ENCODE measurements at places on chromosomes 6 and 20.

DNA sequence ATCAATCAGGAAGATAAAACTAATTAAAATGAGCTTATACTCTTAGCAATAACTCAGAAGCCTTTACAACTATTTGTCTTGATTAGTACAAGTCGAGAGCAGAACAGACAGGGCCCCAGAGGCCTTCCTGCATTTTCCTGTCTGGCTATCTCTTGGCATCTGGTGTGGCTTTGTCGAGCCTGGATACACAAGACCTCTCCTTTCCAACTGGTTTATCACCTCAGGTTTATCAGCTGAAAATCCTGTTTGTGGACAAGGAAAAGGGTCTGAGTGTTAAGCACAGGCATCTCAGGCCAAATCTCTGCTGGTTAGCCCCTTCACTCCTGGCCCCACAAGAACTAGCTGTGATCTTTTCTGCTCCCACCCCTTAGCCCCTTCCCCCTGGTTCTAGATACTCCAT lies 32.6 kb downstream of the BAK1 start:
- DNase-seq = no peak

DNA sequence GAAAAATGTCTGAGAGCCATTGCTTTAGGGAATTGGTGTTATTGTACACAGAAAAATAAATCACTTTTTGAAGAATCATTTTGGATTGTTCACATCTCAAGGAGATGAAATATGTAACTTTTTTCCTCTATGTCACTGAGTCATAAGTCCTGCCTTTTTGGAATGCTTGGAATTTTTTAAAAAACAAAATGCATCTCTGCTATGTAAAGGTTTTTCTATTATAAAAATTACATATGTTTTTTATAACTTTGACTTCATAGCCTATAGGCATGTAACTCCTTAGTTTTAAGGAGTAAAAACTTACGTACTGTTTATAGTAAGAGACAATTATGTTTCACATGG lies 8.7 kb downstream of the RNF144B start:
- no peak for DNase-seq

- no peak for DNase-seq
These were observed 34.7 kb downstream of the MAN1A1 start for GRCh38 chr6:119314885-119315272.

GRCh38 chr20:17836303-17836861 lies 132.2 kb downstream of the SNX5 start:
- DNase-seq = no peak

GRCh38 chr6:134291156-134291555 lies 26.8 kb downstream of the SGK1 start:
- no peak for DNase-seq

DNA sequence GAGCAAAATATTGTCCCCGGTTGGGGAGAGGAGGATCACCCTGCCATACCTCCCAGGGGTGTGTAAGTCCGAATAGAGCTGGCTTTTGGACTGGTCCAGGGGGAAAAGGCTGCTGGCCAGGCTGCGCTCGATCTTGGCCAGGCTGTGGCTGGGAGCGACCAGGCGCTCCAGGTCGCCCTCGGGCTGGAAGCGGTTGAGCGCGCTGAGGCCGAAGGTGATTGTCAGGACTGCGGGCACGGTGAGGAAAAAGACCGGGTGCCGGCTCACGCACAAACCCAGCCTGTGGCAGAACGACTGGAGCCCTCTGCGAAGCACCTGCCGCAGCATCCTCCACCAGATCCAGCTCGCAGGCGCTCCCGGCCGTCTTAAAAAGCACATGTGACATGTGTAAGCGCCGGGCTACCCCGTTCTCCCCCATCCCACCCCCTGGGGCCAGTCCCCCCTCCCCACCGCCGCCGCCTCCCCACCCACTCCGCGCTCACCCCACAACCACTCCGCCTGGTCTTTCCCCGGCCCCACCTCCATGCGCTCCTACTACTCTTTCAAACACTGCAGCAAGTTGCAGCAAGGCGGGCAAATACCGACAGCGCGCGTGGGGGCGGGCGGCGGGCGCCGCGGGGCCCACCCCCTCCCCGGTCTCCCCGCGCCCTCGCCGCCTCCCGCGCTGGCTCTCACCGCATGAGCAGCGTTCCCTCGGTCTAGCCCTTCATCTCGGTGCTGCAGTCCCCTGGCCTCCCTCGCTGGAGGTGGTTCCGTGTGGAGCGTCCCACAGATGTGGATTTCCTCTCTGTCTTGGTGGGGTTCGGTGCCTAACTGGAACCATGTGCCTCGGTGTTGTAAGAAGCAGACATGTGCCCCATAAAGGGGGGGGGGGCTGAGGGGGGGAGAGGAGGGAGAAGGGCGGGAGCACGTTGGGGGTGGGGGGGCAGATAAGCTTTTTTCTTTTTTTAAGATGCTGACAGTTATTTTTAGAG lies 42.4 kb downstream of the PTCHD4 start:
- DNase-seq = no peak

DNA sequence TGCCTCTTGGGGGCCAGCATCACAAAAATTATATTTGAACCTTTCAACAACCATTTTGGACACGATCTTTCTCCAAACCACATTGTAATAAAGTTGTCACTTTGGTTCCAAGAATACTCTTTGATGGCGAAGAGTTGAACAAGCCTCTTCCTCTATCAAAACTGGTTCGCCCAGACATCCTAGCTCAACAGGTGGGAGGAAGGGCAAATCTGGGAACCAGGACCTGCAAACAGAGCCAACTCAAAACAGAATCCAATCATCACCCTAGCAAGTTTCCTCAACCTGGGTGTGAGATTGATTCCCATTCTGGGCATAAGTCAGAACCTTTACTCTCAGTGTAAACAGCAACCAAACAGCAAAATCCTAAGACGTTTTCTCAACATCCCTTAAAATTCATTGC lies 141.2 kb upstream of the RREB1 start:
- DNase-seq = no peak

GRCh38 chr6:116450769-116451740 lies 10.1 kb upstream of the CALHM6 start:
- DNase-seq = no peak

DNA sequence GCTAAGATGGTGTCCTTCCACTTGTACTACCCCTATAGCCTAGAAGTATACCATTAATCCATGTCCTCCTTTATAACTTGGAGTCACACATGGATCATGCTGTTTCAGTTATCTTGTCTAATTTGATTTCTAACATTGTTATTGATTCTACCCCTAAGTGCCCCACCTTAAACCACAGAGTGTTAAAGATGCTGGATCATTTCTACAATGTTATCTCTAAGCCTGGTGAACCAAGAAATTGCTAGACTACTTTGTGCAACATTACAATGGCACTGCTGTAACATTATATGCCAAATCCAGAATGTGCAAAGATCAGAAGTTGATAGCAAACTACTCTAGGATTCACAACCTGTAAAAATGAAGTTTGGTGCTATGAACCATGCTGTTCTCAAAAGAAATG lies 1.7 kb downstream of the CGA start:
- DNase-seq = no peak
